SHP77 (cell line): ENCODE measurements at places on chromosomes 5 and 9.

DNA sequence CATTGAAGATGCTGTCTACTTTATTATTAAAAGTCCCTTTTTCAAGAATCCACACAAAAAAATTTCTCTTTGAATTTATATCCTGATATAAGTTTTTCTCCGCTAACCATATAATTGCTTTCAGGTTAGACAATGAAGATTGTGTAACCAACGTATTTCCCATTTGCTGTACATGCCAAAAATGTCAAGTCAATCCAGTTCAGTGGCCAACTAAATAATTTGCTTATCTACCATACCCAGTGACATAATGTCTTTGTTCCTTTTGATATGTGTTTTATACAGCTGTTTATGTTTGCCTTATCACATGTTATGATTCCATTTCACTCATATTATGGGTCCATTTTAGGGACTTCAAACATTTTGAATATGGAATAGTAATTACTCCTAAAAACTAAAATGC, 349.9 kb downstream of the EFNA5 start:
- no peak for DNase-seq

DNA sequence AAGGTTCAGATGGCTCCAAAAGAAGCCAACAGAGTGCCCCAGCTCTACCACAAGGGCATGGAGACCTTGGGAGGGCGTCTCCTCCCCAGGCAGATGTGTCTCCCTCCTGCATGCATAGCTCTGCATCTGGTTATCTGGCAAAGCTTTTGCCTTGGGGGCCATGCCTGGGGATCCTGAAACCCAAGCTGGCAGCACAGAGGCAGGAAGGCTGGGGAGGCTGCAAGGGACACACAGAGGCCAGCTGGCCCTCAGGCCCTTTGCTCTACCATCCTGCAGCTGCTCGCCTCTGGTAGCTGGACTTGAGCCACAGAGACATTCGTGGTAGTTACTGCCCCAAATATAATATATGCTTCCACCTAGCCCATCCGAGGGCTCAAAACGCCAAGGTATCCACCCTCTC, 3.9 kb downstream of the SEPTIN8 start:
- DNase-seq, result no peak

DNA sequence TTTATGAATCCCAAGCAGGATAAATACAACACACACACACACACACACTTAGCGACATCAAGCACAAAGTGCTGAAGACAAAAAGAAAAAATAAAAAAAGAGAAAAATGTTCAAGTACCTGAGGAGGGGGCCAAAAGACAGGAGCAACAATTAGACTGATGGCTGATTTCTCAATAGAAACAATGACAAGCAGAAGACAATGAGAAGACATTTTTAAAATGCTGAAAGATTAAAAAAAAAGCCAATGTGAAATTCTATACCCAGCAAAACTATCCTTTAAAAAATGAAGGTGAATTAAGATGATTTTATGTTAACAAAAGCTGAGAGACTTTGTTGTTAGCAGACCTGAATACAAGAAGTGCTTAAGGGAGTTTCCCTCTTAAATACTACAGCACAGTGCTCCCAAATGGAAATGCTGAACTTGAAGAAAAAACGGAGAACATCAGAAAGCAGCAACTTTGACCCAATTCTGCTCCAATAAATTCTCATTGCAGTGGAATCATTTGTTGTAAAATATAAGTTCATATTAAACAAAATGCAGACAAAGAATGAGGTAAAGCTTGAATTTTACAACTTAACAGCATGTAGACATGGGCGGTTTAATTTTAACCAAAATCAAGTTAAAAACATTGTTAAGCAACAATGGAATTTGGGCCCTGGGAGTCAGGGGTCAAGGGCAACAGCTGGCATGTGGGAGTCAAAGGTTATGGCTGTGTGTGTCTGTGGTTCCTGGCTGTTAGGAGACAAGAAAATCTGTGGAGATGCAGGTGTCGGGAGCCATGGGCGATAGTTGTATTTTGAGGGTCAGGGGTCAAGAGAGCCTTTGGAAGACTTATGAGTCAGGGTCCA, 776 bp upstream of the RANBP17 start:
- DNase-seq, result no peak

DNA sequence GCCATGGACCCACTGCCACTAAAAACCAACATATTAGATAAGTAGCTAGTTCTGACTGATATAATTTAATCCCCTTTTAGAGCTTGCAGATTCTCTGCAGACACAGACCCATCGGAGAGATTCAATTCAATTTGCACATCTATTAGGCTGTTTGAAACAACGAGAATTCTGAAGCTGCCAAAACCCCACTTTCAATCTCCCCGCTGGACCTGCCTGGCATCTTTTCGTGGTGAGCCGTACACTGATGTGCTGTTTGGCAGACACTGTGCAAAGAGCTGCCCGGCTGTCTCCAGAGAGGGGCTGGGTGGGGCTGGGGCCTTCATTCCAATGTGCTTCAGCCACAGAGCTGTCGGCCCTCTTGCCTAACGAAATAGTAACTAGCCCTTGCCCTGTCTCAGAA, 42.1 kb upstream of the FAM240B start:
- no peak for DNase-seq

- DNase-seq, result no peak
Observed at GRCh38 chr9:82882748-82883147, 180.2 kb downstream of the RASEF start.

GRCh38 chr5:173736374-173736773, 119.9 kb upstream of the BOD1 start:
- DNase-seq, result no peak

DNA sequence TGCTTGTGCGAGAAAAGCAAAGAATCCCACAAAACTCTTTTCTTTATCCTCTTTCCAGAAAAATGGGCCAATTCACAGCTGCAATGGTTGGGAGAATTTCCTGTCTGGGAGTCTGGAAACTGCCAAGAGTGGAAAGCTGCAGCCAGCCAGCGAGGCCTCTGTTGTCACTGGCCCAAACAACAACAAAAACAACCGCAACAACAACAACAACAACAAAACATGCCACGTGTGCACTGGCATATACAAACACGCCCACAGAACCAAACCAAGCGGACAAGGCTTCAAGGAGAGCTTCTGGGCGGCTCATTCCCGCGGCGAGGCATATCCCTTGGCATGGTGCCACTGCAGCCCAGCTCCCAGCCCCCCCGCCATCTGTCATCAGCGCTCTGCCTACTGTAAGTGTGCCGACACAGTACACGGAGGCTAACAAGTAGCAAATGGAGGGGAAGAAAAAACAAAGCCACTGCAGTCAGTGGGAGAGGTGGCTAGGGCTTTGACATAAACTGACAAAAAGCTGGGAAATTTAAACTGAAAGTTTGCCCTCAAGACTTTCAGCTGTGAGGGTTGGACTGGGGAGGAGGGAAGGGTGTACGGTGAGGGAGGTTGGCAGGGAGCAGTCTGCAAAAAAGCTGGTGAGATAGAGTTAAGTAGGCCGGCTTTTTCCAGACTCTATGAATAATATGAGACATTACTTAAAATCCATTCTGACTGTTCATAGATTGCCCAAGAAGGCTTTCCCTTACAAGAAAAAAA, 165.0 kb upstream of the ZNF462 start:
- peak; percentile 83 for DNase-seq

GRCh38 chr5:158618256-158618655, 481.5 kb downstream of the EBF1 start:
- no peak for DNase-seq

DNA sequence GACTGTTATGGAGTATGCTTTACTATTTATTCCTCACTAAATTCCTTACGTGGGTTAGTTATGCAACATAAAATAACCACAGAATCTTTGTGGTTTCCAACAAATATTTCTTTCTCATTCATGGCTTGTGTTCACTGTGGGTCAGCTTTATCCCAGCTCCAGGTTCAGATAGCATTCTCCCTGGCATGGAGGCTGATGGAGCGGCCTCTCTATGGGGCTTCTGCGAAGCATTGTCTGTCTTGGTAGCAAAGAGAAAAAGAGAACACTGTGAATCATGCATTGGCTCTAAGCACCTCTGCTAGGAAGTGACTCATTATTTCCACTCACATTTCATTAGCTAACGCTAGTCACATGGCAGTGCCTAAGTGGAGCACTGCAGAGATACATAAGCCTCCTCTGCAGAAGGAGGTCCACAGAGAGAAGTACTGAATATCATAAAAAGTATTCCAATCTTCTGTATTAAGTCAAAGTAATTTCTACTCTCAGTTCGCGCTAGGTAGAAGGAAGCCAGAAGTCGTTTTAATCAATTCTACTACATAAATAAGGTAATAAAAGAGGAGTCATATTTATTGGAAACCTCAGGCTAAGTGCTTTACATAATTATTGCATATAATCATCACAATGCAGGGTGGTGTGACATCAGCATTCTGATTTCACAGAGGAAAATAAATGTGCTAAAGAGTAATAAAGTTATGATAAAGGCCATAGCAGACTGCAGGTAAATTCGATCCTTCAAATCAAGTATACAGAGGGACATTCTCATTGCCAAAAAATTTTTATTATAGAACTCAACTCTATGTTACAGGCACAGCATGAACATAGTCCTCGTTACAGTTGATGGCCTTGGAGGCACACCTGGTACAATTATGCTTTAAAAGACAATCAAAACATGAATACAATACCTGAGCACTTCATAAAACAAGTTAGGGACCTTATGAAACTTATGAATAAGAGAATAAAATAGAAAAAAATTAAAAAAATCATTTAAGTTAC, 531.1 kb downstream of the CETN3 start:
- peak; percentile 1 for DNase-seq

DNA sequence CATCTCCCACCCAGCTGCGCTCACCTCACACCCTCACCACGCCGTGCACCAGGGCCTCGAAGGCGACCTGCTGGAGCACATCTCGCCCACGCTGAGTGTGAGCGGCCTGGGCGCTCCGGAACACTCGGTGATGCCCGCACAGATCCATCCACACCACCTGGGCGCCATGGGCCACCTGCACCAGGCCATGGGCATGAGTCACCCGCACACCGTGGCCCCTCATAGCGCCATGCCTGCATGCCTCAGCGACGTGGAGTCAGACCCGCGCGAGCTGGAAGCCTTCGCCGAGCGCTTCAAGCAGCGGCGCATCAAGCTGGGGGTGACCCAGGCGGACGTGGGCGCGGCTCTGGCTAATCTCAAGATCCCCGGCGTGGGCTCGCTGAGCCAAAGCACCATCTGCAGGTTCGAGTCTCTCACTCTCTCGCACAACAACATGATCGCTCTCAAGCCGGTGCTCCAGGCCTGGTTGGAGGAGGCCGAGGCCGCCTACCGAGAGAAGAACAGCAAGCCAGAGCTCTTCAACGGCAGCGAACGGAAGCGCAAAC, 1.1 kb downstream of the POU4F3 start:
- DNase-seq, result no peak

GRCh38 chr5:126370796-126371718, 52.2 kb upstream of the GRAMD2B start:
- DNase-seq, result no peak

- no peak for DNase-seq
Observed at GRCh38 chr5:34511915-34512314, 144.2 kb upstream of the RAI14 start.

DNA sequence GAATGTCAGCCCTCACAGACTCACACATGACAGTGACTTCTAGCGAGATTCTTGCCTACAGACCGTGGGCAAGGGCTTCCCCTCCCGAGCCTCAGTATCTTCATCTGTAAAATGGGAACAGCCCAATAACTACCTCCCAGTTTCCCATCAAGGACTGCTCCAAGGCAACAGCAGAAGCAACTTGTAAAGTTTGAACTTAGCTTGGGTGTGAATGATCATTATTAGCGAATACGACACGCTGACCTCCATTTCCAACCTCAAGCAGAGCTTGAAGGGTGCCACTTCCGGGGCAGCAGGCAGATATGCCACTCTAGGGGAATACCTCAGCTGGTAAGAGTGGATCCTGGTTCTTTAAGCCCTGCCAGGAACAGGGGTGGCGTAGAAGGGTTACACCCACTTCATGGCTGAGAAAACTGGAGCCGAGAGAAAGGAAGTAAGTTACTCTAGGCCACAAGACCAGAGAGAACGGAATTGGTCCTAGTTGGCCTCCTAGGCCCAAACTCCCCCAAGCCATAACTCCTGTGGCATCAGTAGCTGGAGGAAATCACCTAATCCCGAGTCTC, 2.0 kb downstream of the RNF44 start:
- DNase-seq, result no peak

GRCh38 chr9:110066929-110067716, 140.8 kb downstream of the C9orf152 start:
- DNase-seq, result no peak

DNA sequence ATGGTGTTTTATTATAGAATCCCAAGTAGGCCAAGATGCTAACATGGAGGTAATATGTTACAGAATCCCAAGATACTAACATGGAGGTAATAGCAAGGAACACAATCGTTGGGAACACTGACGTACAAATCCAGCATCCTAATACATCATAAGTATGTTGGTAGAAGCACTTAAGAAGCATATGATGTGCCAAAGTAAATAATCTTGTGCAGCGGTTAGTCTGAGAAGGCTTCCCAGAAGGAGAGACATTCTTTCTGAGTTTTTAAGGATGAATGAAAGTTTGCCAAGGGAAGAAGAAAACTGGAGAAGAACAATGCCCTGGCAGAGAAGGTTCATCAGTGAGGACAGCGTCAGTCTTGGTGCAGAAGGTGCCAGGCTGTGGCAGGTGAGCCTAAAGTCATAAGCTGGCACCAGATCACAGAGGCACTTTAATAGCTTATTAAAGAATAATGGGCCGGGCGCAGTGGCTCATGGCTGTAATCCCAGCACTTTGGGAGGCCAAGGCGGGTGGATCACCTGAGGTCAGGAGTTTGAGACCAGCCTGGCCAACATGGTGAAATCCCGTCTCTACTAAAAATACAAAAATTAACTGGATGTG, 294.5 kb upstream of the PIK3R1 start:
- no peak for DNase-seq

GRCh38 chr9:137688261-137688660, 69.5 kb downstream of the EHMT1 start:
- no peak for DNase-seq

- no peak for DNase-seq
Observed at GRCh38 chr5:79689541-79690466, at the start of gene CMYA5. CMYA5 (plus strand) TSS chr5:79689836; CDS start chr5:79689908, 72 bp downstream.

DNA sequence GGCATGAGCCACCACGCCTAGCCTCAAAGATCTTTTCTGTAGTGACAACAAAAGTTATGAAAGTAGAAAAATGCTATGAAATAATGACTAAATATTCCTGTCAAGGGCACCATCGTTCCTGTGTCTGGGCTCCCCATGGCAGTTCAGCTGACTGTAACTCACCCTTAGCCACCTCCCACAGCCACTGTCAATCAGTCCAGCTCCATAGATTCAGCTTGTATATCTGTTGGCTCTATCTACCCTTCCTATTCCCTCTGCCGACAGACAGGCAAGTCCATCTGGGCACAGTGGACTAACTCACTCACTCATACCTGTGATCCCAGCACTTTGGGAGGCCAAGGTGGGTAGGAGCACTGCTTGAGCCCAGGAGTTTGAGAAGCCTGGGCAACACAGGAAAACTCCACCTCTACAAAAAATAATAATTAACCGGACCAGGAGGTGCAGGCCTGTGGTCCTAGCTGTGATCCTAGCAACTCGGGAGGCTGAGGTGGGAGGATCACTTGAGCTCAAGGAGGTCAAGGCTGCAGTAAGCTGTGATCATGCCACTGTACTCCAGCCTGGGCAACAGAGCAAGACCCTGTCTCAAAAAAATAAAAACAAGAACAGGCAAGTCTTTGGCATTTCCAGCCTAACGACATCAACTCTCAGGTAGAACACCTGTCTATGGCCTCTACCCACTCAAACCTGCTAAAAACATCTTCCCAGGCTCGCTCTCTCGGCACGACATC, 6.2 kb downstream of the CAMSAP1 start:
- DNase-seq, result no peak
